ENCODE measurements at places on chromosomes 6 and 20.

- DNase-seq: no peak
Measured at GRCh38 chr20:60269573-60270162, 311.4 kb downstream of the CDH26 start.

GRCh38 chr6:150267686-150268561 lies 100.9 kb upstream of the IYD start:
- no peak for DNase-seq

DNA sequence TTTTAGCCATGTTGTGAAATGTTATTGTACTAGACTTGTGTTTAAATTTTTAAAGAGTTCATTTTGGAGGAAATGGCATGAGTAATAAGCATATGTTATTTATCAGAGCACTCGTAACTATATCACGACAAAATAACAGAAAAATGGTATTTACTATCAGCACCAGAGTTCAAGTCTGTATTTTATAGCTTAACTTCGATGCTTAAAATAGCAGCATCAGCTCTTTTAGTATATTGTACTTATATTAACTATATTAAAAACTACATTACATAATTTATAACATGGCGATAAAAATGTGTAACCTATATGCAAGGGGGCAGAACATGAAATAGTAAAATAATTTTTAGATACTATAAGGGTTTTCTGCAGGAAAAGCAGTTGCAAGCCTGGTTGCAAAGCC lies 52.9 kb downstream of the ABRACL start:
- no peak for DNase-seq

GRCh38 chr6:107390685-107391435 lies 68.5 kb downstream of the PDSS2 start:
- no peak for DNase-seq

GRCh38 chr6:107064579-107065065 lies 36.6 kb downstream of the MTRES1 start:
- DNase-seq: peak; percentile 68

GRCh38 chr20:9360431-9360830 lies 154.0 kb upstream of the LAMP5 start:
- DNase-seq: no peak

DNA sequence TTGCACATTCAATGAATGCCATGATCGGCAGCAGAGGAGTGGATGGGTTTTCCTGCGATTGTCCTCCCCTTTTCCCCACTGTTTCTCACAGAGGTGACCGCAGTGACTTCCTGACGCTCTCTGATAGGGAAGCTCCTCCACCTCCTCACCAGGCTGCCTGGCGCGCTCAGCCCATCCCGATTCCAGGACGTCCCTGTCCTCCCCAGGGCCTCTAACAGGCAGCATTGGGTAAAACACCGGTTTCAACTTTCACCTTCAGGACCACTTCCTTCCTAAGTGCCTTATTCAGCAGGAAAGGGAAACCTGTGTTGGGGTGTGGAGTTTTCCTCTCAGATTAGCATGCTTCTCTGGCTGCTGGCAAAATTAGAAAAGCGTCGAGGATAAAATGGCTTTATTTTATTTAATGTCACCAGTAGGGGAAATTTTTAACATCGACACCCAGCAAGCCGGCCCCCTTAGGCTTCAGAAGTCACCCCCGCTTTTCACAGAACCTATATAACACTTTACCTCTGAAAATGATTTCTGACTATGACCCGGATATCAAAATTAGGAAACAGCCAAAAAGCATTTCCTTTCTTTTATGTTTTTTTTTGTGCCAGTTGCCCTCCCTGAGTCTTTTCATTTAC lies 570.4 kb upstream of the GJE1 start:
- DNase-seq: no peak

DNA sequence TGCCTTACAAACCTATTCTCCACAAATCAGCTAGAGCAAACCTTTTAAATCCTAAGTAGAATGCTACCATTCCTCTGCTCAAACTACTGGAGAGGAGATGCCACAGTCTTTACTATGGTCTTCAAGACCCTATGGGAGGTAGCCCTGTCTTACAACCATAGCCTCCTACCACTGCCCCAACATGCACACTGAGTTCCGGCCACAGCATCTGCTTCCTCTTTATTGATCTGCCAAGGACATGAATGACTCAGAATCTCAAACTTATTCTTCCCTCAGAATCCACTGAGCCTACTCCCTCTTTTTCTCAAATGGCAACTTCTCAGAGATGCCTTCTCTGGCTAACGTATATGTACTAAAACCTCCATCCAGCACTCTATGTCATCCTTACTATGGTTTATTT lies 12.2 kb upstream of the ANKEF1 start:
- no peak for DNase-seq
